ENCODE measurements at places on chromosomes 3 and 15. TPM values are rescaled to one million over a fixed set of nuclear protein-coding genes. Genes with fewer than 3 reads are reported as not detected.

Gene EPM2AIP1
- 13.1 TPM for polyA plus RNA-seq

Gene TRANK1
- 7.5 TPM for polyA plus RNA-seq

Gene SKOR1
- polyA plus RNA-seq: 1.3 TPM

Gene SPTBN5
- polyA plus RNA-seq: 1.4 TPM

Gene ITIH3
- 9.9 TPM for polyA plus RNA-seq

Gene CLDN18
- polyA plus RNA-seq: 2.6 TPM

Gene TEX9
- 9.9 TPM for polyA plus RNA-seq

Gene ZCWPW2
- polyA plus RNA-seq: 9.5 TPM

Gene BCL2A1
- 2.3 TPM for polyA plus RNA-seq

Gene GNAT1
- 2.3 TPM for polyA plus RNA-seq

Gene PRSS50
- 0.92 TPM for polyA plus RNA-seq

Gene MUC20
- 10.3 TPM for polyA plus RNA-seq

Gene TP63
- polyA plus RNA-seq: 5.2 TPM

Gene HIGD2B
- 10.2 TPM for polyA plus RNA-seq

Gene ASB14
- not detected for polyA plus RNA-seq

Gene BBX
- 93.3 TPM for polyA plus RNA-seq

Gene TMEM108
- 44.3 TPM for polyA plus RNA-seq

Gene HHATL
- polyA plus RNA-seq: 6.1 TPM

Gene IL16
- 13.1 TPM for polyA plus RNA-seq

Gene C3orf49
- 0.66 TPM for polyA plus RNA-seq

Gene PLD1
- 10.7 TPM for polyA plus RNA-seq

Gene SERPINI1
- polyA plus RNA-seq: 13.3 TPM

Gene FBXO40
- 0.61 TPM for polyA plus RNA-seq

Gene APBA2
- polyA plus RNA-seq: 18.5 TPM

Gene LRTM1
- 0.22 TPM for polyA plus RNA-seq

Gene SQOR
- polyA plus RNA-seq: 18.2 TPM

Gene MYO5C
- polyA plus RNA-seq: 9.3 TPM

Gene PAQR9
- polyA plus RNA-seq: 20.7 TPM

Gene VILL
- 9.5 TPM for polyA plus RNA-seq

Gene CDV3
- 179 TPM for polyA plus RNA-seq

Gene FAM3D
- polyA plus RNA-seq: 0.41 TPM

Gene TGM5
- polyA plus RNA-seq: 0.24 TPM

Gene PLSCR5
- polyA plus RNA-seq: not detected

Gene UQCRC1
- polyA plus RNA-seq: 281 TPM

Gene FBXL22
- 3.2 TPM for polyA plus RNA-seq

Gene TMEM207
- polyA plus RNA-seq: not detected

Gene SLC2A2
- 0.12 TPM for polyA plus RNA-seq

Gene TLR9
- polyA plus RNA-seq: 0.20 TPM

Gene NPAP1
- 5.3 TPM for polyA plus RNA-seq

Gene CCNB2
- polyA plus RNA-seq: 179 TPM

Gene IGSF11
- polyA plus RNA-seq: 99.1 TPM

Gene SEMA3F
- 7.5 TPM for polyA plus RNA-seq

Gene CLDN11
- polyA plus RNA-seq: 378 TPM

Gene NUP210
- polyA plus RNA-seq: 26.2 TPM

Gene REC114
- polyA plus RNA-seq: 102 TPM

Gene AMIGO3
- polyA plus RNA-seq: 3.0 TPM

Gene CCR8
- not detected for polyA plus RNA-seq

Gene FOXB1
- polyA plus RNA-seq: 7.4 TPM

Gene COLQ
- polyA plus RNA-seq: 6.7 TPM

Gene ITPR1
- 26.5 TPM for polyA plus RNA-seq

Gene ERICH6
- 52.5 TPM for polyA plus RNA-seq

Gene KLHL40
- polyA plus RNA-seq: 3.2 TPM

Gene RTP3
- polyA plus RNA-seq: 2.0 TPM
